Left ventricle myocardium inferior (tissue), 1 donor: ENCODE measurements at places on chromosomes 7 and 10.

- DNase-seq: no peak
Observed at GRCh38 chr10:71757399-71757922, 15.9 kb downstream of the VSIR start.

GRCh38 chr7:30463405-30464145 is 15.0 kb downstream of the NOD1 start:
- no peak for DNase-seq

- no peak for DNase-seq
Observed at GRCh38 chr10:125130916-125131315, 29.4 kb downstream of the CTBP2 start.

GRCh38 chr7:26843705-26844104 is 20.7 kb downstream of the SKAP2 start:
- DNase-seq: no peak

DNA sequence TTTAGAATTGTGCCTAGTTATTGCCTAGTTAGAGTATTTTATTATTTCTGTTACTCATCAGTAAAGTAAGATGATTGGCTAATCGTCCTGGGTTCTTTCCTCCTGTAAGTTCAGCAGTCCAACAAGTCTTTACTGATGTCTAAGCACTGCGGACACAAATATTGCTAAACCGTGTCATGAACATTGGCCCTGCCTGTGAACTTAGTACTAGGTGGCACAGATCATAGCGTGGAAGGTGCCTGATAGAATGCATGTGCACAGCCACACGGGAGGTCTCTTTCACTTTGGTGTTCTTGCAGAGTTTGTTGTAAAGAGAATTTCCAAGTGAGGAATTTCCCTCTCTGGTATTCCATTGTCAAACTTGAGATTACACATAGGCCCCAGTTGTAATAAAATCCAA is 38.0 kb downstream of the RBM33 start:
- no peak for DNase-seq

- no peak for DNase-seq
Observed at GRCh38 chr10:20363684-20364083, 533.4 kb downstream of the NEBL start.

DNA sequence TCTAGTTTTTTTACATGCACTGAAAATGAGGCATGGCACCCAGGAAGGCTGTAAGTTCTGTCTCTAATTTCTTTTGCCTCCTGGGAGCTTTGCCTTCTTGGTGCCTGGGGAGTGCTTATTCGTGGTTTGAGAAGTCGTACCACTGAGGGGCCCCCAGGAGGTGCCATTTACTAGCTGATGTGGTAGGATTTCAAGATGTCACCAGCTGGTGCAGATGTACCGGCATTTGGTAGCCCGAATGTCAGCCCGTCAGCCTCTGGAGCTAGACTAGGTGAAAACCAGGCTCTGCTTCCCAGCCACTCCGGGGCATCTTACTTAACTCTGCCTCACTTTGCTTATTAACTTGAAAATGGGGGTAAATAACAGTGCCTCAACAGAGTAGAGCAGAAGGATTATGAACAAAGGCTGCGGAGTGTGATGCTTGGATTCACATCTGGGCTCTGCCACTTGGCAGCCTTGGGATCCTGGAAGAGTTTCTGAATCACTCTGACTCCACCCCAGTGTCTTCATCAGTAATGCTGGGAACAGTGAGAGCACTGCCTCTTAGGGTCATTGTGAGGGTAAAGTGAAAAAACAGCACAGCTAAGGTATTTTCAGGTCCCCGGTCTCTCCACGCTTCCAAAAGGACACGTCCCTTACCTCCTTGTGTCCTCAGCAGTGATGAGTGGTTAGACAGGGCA is 31.4 kb upstream of the BTBD16 start:
- no peak for DNase-seq

DNA sequence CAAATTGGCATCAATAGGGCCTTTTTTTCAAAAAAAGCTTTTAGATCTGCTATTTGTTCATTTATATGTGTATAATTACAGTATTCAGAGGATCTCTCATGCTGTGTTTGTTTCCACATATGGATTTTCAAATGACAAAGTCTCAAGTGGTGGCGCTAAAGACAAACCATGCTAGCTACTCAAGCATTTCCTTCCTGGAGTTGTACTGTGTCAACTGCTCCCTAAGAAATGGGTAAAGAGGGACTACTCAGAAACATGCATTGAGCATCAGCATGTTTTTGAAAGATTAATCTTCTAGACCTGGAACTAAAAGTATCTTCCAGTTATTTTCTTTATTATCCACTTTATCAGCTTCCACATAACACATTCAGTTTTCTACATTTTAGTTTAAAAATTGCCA is 12.7 kb downstream of the CNTNAP2 start:
- no peak for DNase-seq

- no peak for DNase-seq
Observed at GRCh38 chr10:51145375-51145774, 71.1 kb downstream of the PRKG1 start.

GRCh38 chr7:74049997-74050798 is 22.2 kb downstream of the ELN start:
- DNase-seq: no peak

DNA sequence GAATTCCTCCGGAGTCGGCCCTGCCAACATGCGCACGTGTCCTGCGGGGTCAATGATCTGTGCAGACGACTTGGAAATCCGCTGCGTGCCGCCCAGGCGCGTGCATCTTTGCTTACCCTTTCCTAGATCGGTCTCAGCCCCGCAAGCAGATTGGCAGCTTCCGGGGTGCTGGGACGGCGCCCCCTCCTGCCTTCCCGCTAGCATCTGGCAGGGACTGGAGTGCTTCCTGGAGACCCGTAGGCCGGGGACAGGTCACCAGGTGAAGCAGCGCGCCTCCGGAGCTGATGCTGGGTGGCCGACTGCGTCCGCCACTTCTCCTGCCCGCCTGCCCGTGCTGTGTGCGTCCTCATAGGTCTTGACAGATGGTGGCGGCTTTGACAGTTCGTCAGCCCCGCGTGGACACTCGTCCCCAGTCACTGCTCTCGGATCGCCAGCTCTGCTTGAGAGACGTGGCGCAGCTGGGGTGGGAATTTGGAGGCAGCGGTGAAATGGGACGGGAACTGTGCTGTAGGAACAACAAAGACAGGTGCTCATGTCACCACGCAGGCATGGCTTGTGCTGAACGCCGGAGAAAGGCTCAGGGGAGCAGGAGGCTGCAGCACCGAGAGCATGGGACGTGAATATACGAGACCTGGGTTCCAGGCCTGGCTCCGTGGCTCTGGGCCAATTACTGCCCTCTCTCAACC is 21.9 kb upstream of the KCNK18 start:
- no peak for DNase-seq

- no peak for DNase-seq
Observed at GRCh38 chr7:68334636-68335272, 1263.5 kb upstream of the AUTS2 start.

DNA sequence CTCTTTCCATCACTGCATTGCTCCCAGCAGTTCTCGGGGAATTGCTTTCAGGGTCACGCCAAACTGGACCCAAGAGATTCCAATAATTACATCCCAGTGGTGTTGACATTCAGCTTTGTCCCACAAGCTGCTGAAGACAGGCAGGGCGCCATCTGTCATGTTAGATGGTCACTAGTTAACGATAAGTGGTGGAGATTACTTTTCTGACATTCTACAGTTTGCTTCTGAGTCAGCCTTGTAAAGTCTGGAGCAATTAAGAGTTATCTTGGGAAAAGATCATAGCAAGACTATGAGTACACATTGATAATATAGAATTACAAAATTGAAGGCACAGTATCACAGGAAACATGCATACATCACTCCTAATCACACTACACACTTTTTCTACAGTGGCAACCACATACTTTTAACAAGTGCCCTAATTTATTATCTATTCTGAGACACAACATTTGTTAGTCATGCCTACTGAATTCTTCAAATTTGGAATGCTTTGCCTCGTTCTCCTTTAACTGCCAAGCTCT is 41.9 kb downstream of the SEMA3C start:
- no peak for DNase-seq

GRCh38 chr10:3482200-3482993 is 302.6 kb downstream of the KLF6 start:
- no peak for DNase-seq

DNA sequence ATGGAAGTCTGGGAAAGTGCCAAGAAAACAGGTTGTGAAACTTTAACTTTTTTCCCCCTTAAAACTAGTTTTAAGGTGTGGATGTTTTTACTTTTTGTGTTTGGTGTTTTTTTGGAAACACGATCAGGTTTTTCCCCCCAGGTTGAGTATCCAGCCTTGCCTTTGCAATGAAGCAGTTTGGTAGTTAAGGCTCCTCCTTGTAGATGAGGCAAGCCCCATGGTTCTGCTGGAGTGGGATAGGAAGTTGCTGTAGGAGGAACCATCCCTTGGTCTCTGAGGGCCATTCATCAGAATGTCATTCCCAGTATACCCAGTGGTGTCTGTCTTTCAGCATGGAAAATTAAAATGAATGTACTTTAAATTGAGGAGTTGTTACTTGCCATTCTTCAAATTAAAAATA is 2.7 kb downstream of the CUL1 start:
- no peak for DNase-seq

DNA sequence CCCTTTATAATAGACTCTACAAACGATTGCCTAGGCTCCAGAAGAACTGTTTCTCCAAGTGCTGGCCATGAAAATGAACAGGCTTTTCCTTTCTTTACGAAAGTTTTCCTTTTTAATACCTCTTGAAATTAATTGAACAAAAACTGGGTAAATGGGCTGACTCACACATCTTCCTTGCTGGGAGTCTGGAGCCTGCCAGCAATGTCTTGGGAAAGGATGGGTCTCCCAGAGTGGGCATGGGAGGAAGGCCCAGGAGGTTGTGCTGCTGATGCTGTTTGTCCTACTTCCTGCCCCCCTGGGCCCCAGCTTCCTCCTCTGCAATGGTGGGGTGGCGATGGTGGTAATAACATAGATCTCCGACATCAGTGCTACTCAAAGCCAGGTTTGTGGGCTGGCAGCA is 174.1 kb downstream of the RPS24 start:
- DNase-seq: no peak

DNA sequence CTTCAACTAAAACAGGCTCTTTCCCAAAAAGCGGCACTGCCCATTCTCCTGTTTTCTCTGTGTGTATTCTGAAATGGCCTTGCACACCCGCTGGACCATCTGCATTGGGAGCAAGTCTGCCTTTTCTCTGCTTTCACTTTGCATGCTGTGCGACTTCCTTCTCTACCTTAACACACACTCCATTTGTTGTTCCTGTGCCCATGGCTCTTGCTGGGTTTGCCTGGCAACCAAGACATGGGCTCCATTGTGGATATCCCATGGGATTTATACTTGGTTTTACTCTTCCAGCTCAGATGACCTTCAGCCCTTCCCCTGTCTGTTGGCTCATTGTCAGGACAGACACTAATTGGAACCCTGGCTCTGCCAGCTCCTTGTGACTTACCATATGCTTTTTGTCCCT is 465.3 kb downstream of the REEP3 start:
- no peak for DNase-seq

GRCh38 chr10:5078547-5079180 is 15.6 kb upstream of the AKR1C3 start:
- no peak for DNase-seq

GRCh38 chr7:1733908-1734730 is 64.0 kb downstream of the ELFN1 start:
- DNase-seq: no peak

DNA sequence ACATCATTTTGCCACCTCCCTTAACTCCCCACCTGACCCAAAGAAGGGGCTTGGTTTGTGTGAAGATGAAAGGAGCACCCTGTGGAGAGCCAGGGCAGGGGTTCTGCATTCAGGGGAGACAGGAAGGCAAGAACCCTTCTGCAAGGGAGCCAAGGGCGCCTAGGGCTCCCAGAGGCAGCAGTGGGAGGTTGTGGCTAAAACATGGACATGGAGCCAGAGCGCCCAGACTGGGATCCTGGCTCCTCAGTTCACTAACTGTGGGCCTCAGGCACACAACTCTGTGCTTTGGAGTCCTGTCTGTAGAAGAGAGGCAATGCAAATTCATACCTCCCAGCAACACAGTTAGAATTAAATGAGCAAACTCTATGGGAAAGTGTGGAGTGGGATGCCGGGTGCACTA is 123.1 kb upstream of the MACROH2A2 start:
- DNase-seq: no peak

DNA sequence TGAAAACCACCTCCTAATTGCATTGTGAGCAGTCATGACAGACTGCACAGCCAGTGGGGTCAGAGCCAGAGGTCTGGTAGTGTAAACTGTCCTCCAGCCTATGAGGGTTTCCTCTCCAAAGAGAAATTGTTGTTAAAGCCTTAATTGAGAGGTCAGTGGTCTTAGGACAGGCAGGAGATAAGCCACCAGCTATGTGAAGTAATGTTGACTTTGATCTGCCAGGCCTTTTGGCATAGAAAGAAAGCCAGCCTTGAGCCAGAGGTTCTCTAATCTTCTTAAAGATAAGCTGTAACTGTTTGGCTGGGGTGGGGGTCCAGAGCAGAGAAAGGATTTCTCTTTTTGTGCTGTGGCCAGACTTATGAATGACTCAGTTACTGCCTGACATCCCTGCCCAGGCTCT is 248.4 kb downstream of the WDR11 start:
- DNase-seq: no peak

DNA sequence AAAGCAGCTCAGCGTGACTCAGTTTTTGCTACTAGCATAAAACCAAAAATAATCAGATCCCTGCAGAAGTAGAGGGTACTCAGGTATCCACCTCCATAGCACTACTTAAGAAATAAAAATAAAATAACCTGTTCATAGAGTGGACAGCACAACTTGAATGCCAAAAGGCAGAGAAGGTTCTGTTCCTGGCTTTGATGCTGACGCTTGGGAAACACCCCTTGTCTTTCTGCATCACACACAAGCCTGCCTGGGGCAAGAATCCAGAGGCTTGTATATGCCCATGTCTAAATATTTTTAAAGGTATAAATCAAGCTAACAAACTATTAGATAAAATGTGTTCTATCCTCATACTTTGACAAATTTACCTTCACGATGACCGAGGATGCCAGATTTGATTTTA is 207.3 kb downstream of the KIAA1217 start:
- no peak for DNase-seq

GRCh38 chr7:144818511-144818910 is 17.3 kb downstream of the TPK1 start:
- no peak for DNase-seq

DNA sequence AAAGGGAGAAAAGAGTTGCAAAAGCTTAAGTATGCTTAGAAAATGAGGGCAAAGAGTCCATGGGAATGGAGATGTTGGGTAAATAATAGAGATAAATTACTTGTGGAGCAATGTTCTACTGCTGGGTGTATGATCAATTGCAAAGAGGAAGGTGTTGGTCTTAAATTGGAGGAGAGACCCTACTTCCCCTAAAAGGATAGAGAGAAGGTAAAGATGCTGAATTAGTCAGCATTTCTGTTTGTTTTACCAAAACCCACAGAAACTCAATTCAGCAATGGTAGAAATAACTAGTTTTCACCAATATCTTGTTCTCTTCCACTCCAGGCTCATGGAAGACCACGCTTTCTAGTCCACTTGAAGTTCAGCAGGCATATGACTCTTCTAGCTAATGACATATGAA is 32.1 kb downstream of the ASB4 start:
- no peak for DNase-seq
